ENCODE measurements at places on chromosomes 13 and 19.

DNA sequence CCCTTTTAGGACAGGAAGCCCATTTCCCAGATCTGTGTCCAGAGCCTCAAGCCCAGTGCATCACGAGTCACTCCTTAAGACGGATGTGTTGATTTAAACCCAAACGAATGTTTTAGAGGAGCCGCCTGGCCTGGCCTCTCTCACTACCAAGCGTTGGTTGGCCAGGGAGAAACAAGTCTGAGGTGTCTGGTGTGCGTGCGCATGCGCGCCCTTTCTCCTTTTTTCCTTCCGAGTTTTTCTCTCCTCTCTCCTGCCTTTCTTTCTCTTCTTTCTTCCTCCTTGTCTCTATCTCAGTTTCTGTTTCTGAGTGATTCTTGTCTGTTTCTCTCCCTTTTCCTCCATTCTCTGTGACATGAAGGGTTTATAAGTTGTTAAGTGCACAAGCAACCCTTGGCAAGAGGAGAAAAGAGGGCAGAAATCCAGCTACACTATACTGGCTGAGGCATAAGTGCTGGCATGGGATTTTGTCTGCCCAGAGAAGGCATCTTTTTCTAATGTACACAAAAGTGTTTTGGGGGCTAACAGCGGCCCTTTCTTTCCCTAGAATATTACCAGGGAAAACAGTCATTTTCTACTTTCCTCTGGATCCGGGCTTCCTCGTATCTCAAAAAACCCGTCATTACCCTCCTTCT lies 170.5 kb downstream of the DNAJC15 start:
- no peak for DNase-seq

DNA sequence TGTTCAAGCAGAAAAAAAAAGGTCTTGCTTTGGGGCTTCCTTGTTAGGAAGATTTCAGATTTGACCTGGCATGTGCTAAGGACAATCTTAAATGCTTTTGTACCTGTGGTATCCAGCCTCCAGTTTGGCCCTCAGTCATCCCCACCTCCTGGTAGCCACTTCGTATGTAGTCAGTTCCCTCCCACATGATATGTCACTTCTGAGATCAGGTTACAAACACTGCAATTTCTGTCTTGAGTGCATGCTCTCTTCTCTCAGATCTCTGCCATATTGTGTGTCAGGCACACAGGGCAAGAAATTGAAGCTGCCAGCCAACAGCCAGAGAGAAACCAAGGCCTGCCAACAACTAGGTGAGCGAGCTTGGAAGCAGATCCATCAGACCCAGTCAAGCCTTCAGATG lies 60.3 kb upstream of the STARD13 start:
- no peak for DNase-seq

DNA sequence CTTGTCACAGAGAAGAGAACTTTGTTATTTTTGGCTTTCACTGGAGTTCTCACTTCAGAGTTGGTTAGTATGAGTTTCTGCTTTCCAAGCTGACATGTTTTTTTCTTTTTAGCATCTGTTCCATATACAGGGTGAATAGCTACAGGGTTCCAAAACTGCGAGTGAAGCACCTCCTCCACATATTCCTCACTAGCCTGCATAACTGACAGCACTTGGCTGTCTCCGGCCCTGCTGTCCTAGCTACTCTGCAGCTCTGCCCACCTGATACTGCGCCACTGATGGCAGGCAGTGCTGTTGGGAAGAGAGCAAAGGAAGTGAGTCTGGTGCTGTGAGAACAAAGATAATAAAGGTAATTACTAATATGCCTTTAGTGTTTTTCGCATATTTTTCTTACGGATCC lies 6.8 kb downstream of the ATP8A2 start:
- DNase-seq: no peak

DNA sequence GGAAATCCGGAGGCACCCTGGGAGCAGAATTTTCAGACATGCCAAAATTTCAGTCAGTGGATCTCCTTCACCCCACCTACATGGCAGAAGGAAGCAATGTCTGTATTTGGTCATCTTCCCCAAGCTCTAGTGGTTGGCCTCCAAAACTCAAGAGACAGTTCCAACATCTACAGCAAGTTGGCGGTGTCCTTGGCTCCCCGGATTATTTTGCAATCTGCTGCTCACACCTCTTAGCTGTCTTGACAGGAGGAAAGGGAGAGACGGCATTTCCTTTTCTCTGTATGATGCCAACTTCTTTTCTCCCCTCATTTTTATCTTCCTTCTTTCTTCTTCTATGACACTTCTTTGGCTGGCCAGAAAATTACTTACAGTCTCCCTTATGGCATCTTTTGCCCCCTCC lies 159.9 kb downstream of the SUCLA2 start:
- no peak for DNase-seq

GRCh38 chr19:3931041-3931440 lies 1.8 kb upstream of the NMRK2 start:
- DNase-seq: no peak

DNA sequence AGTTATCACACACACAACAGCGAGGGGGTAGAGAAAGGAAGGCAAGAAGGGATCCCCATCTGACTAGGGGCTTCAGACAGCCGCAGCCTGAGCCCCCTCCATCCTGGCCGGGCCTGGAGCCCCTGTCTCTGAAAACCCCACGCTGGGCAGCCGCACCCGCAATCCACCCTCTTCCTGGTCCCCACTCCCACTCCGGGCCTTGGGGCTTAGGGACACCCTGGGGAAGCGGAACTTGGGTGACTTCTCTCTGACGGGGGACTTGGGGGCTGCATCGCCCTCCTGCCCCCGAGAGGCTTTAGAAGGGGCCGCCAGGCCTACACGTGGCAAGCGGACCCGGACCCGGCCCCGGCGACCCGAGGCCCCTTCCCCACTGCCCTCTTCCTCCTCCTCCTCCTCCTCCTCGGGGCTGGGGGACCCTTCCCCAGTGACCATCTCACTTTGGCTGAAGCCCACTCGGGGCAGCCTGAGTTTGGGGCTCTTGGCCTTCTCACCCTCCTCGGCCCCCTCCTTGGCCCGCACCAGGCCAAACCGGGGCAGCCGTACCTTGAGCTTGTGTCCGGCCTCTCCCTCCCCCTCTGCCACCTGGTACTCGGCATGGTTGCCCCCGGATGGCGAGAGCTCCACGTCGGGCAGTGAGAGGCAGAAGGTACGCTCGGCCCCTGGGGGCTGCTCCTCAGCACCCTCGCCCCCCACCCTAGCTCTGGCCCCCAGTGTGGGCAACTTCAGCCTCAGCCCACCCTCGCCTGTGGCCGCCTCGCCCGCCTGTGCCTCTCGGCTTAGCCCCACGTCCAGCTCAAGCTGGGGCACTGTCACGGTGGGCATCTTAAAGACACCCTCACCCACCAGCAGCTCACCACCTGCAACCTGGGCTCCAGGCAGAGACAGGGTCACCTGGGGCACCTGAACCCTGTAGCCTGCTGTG lies 4.2 kb upstream of the HIPK4 start:
- DNase-seq: no peak

DNA sequence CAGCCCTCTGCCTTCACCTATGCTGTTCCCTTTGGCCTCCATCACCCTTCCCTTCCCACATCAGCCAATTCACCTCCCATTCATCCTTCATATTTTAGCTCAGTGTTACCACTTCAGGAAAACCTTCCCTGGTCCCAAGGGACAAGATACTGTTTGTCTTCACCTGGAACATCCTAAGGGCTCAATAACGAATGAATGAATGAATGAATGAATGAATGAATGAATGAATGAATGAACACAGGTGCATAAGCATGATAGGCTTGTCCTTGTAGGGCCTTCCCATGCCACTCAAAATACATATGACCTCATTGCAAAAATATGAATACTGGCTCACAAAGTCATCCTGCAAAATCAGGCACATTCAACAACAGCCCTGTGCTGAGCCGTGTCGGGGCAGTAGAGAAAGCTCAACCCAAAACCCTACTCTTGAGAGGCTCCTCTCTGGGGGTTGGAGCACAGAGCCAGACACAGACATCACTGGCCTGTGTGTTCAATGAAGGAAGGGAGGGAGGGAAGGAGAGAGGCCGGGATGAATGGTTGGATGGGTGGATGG lies 33.7 kb upstream of the TPM4 start:
- DNase-seq: no peak

DNA sequence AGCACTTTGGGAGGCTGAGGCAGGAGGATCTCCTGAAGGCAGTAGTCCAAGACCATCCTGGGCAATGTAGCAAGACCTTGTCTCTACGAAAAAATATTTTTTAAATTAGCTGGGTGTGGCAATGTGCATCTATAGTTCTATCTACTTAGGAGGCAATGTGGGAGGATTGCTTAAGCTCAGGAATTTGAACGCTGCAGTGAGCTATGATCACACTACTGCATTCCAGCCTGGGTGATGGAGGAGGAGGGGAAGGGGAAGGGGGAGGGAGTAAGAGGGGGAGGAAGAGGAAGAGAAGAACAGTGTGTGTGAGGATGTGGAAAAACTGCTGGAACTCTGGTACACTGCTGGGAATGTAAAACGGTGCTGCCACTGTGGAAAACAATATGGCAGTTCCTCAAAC lies 9.2 kb upstream of the CLIP3 start:
- no peak for DNase-seq

GRCh38 chr13:113451951-113452421 lies 1.3 kb downstream of the ADPRHL1 start:
- DNase-seq: no peak

GRCh38 chr13:66703597-66703996 lies 526.5 kb downstream of the PCDH9 start:
- DNase-seq: no peak

GRCh38 chr13:56752636-56753035 lies 388.1 kb upstream of the PRR20A start:
- no peak for DNase-seq

DNA sequence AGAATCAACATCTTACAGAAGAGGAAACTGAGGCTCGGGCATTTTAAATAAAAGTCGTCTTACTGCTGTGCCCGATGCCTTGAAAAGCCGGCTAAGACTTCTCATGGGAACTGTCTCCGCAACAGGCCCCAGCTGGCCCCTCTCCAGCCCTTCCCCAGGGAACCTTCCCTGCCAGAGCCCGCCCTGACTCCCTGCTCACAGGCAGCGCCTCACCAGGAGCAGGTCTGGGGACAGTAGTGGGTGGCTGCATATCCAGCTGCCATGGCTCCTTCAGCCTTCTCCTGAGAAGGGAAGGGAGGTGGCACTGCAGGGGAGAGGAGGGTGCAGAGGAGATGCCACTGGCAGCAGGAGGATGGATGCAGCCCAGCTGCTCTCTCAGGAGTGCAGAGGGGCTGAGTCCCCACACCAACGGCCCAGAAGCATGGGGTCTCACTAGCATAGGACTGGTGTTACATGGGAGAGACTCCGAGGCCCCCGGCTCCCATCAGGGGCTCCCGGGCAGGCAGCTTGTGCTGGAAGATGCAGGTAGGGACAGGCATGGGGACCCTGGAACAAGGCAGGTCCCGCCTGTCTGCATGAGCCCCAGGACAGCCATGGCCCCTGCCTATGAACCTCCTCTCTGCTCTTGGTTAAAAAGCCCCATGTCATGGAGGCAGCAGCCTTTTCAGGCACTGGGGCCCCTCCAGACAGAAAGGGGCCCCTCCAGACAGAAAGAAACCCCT lies 216.4 kb upstream of the SGCG start:
- no peak for DNase-seq

All from esophagus squamous epithelium (tissue), 5 donors.